A549 treated with AZD2906 at 1 μM for 4 hours (cell line): ENCODE measurements at places on chromosomes 2 and 18. TPM values are rescaled to one million over a fixed set of nuclear protein-coding genes. Genes with fewer than 3 reads are reported as not detected.

Gene CRYGD
- not detected in 5 replicates for total RNA-seq

Gene TWIST2
- 8.5 to 16.9 TPM (median 14.4 TPM) in 5 replicates for total RNA-seq

Gene ITGB6
- 0.40 to 0.87 TPM (median 0.55 TPM) in 5 replicates for total RNA-seq

Gene LAMA1
- total RNA-seq: 0.06 to 0.16 TPM (median 0.09 TPM) in 5 replicates
